ENCODE measurements at places on chromosomes 16 and 17.

GRCh38 chr17:63681530-63681929 is 18.4 kb downstream of the LIMD2 start:
- no peak overlapping the region for H3K27ac ChIP-seq
- no peaks in the 10 kb centered on the region for H3K4me1 ChIP-seq
- no peaks in the 10 kb centered on the region for H3K36me3 ChIP-seq
- H3K27me3 ChIP-seq: no peaks in the 10 kb centered on the region
- H3K4me3 ChIP-seq: no peak overlapping the region

- no peaks in the 10 kb centered on the region for H3K36me3 ChIP-seq
- peak; percentile 56 for DNase-seq
- H3K4me1 ChIP-seq: no peaks in the 10 kb centered on the region
- no peaks in the 10 kb centered on the region for H3K27me3 ChIP-seq
These were observed 53.8 kb downstream of the PRMT7 start for GRCh38 chr16:68364561-68364998.

DNA sequence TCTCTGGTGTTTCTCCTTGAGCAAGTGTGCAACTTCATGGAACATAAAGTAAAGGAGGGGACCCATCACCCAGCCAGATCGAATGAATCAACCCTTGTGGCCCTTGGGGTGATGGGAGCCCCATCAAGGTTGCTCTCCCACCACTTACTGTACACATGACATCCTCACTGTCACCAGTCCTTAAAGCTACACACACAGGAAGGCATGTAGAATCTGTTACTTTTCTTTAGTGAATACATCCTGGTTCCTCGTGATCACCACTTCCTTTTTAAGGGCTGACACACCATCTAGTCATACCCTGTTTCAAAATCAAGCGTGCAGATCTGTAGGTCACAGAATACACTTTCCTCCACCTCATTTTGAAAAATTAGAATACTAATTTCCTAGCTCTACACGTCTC is 22.6 kb upstream of the MPHOSPH6 start:
- no peak overlapping the region for H3K27ac ChIP-seq
- no peak for DNase-seq
- H3K4me3 ChIP-seq: no peak overlapping the region
- no peaks in the 10 kb centered on the region for H3K27me3 ChIP-seq

DNA sequence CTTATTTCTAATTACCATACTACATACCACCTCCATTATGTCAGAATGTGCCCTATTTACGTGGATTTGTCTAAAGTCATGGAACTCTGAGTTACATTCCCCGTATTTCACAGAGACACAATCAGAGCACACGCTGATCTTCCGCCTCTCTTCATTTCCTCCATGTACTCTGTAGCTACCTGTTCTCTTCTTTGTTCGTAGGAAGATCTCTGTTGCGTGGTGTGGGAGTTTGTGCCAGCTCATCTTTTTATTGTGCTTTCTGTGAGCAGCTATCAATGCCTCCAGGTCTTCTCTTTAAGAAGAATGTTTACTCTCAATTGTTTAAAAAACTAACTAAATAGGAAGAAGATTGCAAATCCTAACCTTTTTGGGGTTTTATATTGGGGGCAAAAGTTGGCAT is 26.9 kb downstream of the NLRC5 start:
- no peak overlapping the region for H3K27ac ChIP-seq
- no peaks in the 10 kb centered on the region for H3K4me1 ChIP-seq
- DNase-seq: no peak
- no peak overlapping the region for H3K4me3 ChIP-seq
- no peaks in the 10 kb centered on the region for H3K27me3 ChIP-seq

- no peaks in the 10 kb centered on the region for H3K27me3 ChIP-seq
- no peaks in the 10 kb centered on the region for H3K36me3 ChIP-seq
- no peaks in the 10 kb centered on the region for H3K4me1 ChIP-seq
- no peak for DNase-seq
- H3K4me3 ChIP-seq: no peak overlapping the region
These were observed 16.8 kb upstream of the ENGASE start for GRCh38 chr17:79057737-79058385.

DNA sequence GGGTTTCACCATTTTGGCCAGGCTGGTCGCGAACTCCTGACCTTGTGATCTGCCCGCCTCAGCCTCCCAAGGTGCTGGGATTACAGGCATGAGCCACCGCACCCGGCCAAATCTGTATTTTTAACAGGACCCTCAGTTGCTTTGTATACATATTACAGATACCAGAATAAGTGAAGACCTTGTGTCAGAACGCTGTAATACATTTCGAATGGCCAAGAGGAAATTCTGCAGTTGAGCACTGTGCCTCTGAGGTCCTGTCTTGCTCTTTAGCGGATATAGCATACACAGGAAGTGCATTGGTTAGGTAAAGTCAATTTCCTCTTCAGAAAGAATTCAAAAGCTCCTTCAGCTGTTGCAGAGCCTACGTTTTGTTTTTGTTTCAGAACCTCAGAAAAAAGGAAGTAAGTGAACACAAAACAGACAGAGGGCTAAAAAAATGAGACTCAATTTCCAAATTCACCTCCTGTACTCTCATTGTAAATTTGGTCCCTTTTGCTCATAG is 15.7 kb downstream of the CRLF3 start:
- H3K27ac ChIP-seq: no peak overlapping the region
- H3K4me1 ChIP-seq: no peaks in the 10 kb centered on the region
- no peaks in the 10 kb centered on the region for H3K27me3 ChIP-seq

GRCh38 chr16:11297492-11298142 is 16.5 kb upstream of the PRM1 start:
- H3K36me3 ChIP-seq: no peaks in the 10 kb centered on the region
- H3K4me1 ChIP-seq: peaks cover 6% of the 10 kb centered on the region
- no peak overlapping the region for H3K27ac ChIP-seq
- peak; percentile 49 for DNase-seq

DNA sequence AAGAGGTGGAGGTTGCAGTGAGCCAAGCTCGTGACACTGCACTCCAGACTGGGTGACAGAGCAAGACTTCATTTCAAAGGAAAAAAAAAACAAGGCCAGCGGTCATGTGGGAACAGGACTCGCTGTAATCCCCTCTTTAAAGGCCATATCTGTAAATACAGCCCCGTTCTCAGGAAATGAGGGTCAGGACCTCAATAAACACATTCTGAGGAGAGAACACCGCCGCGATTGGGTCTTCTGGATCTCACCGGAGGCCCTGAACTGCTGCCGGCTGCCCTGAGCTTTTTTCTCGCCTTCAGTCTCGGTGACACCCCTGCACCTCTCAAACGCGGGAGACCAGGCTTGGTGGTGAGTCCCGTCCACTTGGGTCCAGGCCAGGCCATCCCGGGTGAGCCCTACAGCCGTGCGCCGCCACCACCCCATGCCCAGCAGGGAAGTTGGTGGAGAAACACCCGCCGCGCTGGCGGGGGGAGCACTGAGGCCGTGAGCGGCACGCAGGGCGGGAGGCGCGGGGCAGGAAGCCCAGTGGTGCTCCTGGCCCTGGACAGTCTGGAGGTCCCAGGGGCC is 28.4 kb downstream of the SLC25A10 start:
- H3K4me3 ChIP-seq: no peak overlapping the region
- no peak overlapping the region for H3K27ac ChIP-seq
- no peaks in the 10 kb centered on the region for H3K27me3 ChIP-seq

- no peaks in the 10 kb centered on the region for H3K36me3 ChIP-seq
- H3K27me3 ChIP-seq: no peaks in the 10 kb centered on the region
These were observed 19.7 kb upstream of the GUCY2D start for GRCh38 chr17:7982666-7983065.

- no peaks in the 10 kb centered on the region for H3K4me1 ChIP-seq
- H3K27me3 ChIP-seq: no peaks in the 10 kb centered on the region
- no peak overlapping the region for H3K27ac ChIP-seq
- H3K4me3 ChIP-seq: no peak overlapping the region
- DNase-seq: no peak
These were observed 26.2 kb downstream of the PRDM7 start for GRCh38 chr16:90050969-90051368.

- peak; percentile 69 for DNase-seq
- H3K27me3 ChIP-seq: no peaks in the 10 kb centered on the region
- no peaks in the 10 kb centered on the region for H3K4me1 ChIP-seq
These were observed 46.1 kb downstream of the ABCA8 start for GRCh38 chr17:68909066-68909465.

DNA sequence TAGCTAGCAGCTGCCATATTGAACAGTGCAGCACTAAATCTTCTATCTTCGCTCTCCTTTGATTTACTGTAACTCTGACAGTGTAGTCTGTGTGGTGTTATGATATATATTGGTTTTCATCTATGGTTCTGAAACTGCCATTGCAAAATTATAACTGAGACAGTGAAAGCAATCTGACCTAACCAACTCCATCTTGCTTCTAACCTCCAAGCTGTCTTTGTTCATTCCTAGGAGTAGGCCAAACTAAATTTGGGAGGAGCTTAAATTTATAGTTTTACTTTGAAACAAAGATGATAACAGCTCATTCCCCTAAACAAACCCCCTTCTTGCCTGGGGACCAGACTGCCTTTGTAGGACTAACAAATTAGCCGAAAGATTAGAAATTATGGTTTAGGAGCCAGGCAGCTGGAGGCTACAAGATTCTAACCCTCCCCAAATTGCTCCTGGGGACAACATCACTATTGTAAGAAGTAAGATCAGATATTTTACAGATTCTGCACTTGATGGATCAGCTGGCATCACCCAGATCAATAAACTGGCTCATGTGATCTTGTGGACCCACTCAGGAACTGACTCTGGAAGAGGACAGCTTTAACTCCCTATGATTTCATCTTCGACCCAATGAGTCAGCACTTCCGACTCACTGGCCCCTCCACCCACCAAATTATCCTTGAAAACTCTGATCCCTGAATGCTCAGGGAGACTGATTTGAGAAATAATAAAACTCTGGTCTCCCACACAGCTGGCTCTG is 47.0 kb upstream of the FBXO47 start:
- no peaks in the 10 kb centered on the region for H3K27me3 ChIP-seq
- peak; percentile 44 for DNase-seq
- H3K36me3 ChIP-seq: no peaks in the 10 kb centered on the region
- H3K4me1 ChIP-seq: no peaks in the 10 kb centered on the region

- H3K4me1 ChIP-seq: no peaks in the 10 kb centered on the region
- no peak overlapping the region for H3K4me3 ChIP-seq
- H3K27me3 ChIP-seq: no peaks in the 10 kb centered on the region
- no peaks in the 10 kb centered on the region for H3K36me3 ChIP-seq
- DNase-seq: peak; percentile 84
These were observed 66.8 kb downstream of the DNAH3 start for GRCh38 chr16:21083729-21084268.

DNA sequence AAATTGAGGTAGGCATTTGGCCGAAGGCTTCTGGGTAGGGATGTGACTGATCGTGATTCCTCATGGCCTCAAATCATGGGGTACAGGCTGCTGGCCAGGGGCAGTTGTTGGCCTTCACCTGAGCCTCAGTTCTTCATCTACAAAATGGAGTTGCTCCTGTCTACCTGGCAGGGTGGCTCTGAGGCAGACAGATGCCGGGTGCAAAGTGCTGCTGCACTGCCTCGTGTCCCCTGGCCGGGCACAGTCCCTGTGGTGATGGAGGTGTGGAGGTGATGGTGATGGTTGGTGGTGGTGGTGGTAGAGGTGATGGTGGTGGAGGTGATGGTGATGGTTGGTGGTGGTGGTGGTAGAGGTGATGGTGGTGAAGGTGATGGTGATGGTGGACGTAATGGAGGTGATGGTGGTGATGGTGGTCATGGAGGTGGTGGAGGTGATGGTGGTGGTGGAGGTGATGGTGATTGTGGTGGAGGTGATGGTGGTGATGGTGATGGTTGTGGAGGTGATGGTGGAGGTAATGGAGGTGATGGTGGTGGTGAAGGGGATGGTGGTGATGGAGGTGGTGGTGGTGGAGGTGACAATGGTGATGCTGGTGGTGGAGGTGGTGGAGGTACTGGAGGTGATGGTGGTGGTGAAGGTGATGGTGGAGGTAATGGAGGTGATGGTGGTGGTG is 52.6 kb downstream of the RNF213 start:
- H3K4me1 ChIP-seq: peaks cover 7% of the 10 kb centered on the region
- H3K4me3 ChIP-seq: no peak overlapping the region
- H3K27me3 ChIP-seq: no peaks in the 10 kb centered on the region

DNA sequence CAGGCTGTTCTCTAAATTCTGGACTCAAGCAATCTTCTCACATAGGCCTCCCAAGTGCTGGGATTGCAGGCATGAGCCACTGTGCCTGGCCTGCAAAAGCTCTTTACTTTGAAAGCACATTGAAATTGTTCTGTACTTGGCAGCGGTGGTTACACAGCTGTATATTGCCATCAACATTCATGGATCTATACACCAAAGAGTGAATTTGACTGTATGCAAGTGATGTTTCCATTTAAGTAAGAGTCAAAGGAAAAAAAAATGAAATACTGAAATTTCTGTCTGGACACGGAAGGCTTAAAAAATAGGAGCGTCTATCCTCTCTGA is 450.6 kb upstream of the PSMD7 start:
- H3K4me3 ChIP-seq: no peak overlapping the region
- no peak for DNase-seq
- H3K36me3 ChIP-seq: no peaks in the 10 kb centered on the region
- H3K27ac ChIP-seq: no peak overlapping the region

GRCh38 chr16:53608094-53608493 is 95.6 kb downstream of the RPGRIP1L start:
- H3K4me1 ChIP-seq: no peaks in the 10 kb centered on the region
- no peaks in the 10 kb centered on the region for H3K27me3 ChIP-seq
- no peaks in the 10 kb centered on the region for H3K36me3 ChIP-seq

DNA sequence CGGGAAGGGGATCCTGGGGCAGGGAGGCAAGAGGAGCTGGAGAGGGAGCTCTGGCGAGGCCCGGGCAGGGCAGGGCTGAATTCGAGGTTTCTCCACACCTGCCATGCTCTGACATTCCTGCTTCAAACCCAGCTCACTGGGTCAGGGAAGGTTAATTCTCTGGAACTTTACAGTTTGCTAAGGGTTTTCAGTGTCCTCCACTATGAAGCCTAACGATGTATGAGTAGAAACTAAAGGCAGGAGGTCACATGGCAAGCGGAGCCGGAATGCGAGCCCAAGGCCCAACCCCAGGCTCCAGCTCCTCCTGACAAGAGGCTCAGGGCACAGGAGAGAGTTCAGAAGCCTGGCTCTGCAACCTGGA is 29.2 kb downstream of the DCAKD start:
- H3K27me3 ChIP-seq: peaks cover 14% of the 10 kb centered on the region
- no peak for DNase-seq
- no peak overlapping the region for H3K27ac ChIP-seq
- H3K4me1 ChIP-seq: no peaks in the 10 kb centered on the region
- H3K36me3 ChIP-seq: no peaks in the 10 kb centered on the region

DNA sequence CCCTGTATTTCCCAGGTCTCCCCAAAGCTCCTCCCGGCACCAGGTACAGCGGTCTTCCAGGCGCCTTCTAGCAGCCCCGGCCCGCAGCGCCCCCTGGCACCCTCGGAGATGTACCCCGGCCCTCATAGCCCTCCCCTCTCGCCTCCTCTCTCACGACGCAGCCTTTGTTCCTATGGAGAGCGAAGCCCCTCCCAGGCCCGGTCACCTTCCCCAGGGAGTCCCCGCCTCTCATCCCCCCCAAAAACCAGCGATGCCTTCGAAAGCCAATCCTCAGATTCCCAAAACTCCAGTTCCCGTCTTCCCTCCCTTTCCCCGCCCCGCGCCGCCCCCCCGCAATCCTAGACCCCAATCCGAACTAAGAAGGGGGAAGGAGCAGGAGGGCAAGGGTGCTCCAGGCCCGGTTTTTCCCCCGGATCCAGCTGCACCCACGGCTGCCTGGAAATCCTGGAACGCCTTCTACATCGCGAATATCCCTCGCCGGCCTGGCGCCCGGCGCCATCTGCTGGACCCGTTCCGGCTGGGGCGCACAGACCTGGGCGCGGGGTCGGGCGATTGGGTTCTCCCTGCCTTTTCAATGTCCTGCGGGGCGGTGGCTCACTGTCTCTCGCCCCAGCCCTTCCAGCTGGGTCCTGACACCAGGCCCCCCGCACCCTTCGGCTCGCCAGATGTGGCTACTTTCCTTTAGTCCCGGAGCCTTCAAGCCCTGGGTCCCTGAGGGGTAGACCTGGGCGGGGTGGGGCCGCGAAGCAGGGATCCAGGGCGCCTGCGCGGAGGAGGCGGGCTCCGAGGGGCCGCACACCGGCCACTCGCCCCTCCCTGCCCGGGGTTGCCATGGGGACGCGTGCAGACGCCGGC is at the start of gene DNAH2:
Gene DNAH2 (plus strand): TSS at position 844 of the 855 bp plus-strand sequence. CDS start 1,991 bp downstream, outside the sequence.
- DNase-seq: peak; percentile 97
- peaks cover 7% of the 10 kb centered on the region for H3K4me1 ChIP-seq
- H3K27ac ChIP-seq: peak within 1 kb of the TSS; percentile 55
